Activated naive CD8-positive, alpha-beta T cell treated with anti-CD3 and anti-CD28 coated beads, Interleukin-2, amount 50 U/mL, for 24 hours (primary cell): ENCODE measurements at places on chromosomes 6 and 20.

GRCh38 chr6:50851049-50851845, 32.6 kb downstream of the TFAP2B start:
- no peaks in the 10 kb centered on the region for H3K36me3 ChIP-seq
- no peak for DNase-seq
- no peak overlapping the region for H3K27ac ChIP-seq
- peaks cover 64% of the 10 kb centered on the region for H3K27me3 ChIP-seq
- H3K4me3 ChIP-seq: no peak overlapping the region

- H3K27ac ChIP-seq: no peak overlapping the region
- DNase-seq: no peak
- no peaks in the 10 kb centered on the region for H3K36me3 ChIP-seq
- H3K27me3 ChIP-seq: no peaks in the 10 kb centered on the region
- H3K4me3 ChIP-seq: no peak overlapping the region
- H3K4me1 ChIP-seq: no peaks in the 10 kb centered on the region
These were observed 110.0 kb downstream of the MAP7 start for GRCh38 chr6:136440203-136440602.

DNA sequence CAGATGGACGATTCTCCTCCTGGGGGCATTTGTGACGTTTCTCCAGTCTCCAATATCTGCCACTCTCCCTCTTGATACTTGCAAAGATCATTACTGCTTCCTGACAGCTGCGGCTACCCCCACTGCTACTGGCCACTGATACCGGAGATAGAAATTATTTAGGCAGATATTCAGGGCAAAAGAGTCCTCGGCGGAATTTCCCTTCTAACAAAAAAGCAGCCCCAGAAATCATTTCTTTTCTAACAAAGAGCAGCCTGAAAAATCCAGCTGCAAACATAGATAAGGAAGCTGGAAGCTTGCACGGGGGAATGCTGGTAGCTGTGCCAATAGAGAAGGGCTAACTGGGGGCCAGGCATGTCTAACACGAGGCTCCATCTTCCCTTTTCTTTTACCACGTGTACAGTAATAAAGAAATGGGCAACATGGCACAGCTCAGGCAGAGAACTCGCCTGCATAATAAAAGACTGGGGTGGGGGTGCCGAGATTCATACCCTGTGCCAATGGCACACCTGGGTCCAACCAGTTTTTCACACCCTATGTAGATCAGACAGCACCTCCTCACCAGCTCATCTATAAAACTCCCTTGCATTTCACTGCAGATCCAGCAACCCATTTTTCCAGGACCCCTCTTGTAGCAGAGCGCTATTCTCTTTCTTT, 6.1 kb downstream of the TP53RK start:
- H3K4me3 ChIP-seq: no peak overlapping the region
- H3K4me1 ChIP-seq: peaks cover 52% of the 10 kb centered on the region
- peaks cover 20% of the 10 kb centered on the region for H3K36me3 ChIP-seq
- no peak overlapping the region for H3K27ac ChIP-seq
- no peak for DNase-seq

DNA sequence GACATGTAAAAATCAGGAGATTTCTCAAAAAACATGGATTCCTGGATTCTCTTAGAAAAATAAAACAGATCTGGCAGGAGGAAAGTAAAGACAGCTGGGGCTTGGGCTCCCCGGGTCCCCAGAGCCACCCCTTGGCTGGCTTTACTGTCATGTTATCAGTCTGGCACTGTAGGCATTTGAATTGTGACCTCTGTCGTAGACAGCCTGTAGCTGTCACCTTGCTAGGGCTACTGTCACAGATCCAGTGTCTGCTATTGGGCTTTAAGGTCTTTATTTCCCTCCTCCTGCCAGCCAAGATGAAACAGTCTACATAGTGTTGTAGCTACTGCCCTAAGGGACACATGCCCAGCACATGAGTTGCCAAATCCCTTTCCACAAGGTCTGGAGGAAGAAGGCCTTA, 37.5 kb downstream of the ABRACL start:
- no peak overlapping the region for H3K27ac ChIP-seq
- H3K4me1 ChIP-seq: no peaks in the 10 kb centered on the region
- no peaks in the 10 kb centered on the region for H3K27me3 ChIP-seq
- no peaks in the 10 kb centered on the region for H3K36me3 ChIP-seq
- no peak overlapping the region for H3K4me3 ChIP-seq

DNA sequence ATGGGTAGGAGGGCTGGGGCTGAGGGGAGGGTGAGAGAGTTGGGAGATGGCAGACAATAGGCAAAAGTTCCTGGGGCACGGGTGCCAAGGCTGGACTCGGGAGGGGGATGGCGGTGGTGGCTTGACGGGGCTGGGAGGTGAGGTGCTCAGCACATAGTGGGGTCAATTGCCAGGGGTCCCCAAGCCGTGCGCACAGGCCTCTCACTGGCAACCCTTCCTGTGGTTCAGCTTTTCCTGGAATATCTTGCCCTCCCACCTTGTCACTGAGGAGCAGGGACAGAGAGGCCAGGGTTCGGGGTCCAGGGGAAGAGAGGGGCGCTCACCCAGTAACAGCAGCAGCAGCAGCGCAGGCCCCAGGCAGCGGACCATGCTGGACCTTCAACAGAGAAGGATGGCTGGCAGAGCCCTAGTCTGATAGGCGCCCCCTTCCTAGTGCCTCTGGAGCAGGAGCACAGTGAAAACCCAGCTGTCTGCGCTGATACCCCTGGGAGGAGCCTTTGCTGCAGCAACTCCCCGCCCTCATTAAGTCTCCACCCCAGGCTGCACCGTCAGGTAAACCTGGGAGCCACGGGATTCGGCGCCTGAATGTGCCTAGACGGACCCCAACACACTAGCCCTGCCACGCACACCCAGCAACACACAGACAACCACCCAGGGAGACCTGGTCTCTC, at the start of gene GFRA4:
TSS of gene GFRA4 (minus strand) at position 369 of the 671 bp plus-strand sequence. CDS start at position 369, 0 bp downstream.
- H3K4me3 ChIP-seq: no peak within 1 kb of the TSS
- no peak for DNase-seq
- no peaks in the 10 kb centered on the region for H3K36me3 ChIP-seq
- H3K4me1 ChIP-seq: peaks cover 34% of the 10 kb centered on the region

- peaks cover 3% of the 10 kb centered on the region for H3K36me3 ChIP-seq
- H3K4me1 ChIP-seq: no peaks in the 10 kb centered on the region
- H3K27ac ChIP-seq: no peak overlapping the region
- H3K4me3 ChIP-seq: no peak overlapping the region
- no peak for DNase-seq
These were observed 57.8 kb downstream of the KIZ start for GRCh38 chr20:21183722-21184121.

DNA sequence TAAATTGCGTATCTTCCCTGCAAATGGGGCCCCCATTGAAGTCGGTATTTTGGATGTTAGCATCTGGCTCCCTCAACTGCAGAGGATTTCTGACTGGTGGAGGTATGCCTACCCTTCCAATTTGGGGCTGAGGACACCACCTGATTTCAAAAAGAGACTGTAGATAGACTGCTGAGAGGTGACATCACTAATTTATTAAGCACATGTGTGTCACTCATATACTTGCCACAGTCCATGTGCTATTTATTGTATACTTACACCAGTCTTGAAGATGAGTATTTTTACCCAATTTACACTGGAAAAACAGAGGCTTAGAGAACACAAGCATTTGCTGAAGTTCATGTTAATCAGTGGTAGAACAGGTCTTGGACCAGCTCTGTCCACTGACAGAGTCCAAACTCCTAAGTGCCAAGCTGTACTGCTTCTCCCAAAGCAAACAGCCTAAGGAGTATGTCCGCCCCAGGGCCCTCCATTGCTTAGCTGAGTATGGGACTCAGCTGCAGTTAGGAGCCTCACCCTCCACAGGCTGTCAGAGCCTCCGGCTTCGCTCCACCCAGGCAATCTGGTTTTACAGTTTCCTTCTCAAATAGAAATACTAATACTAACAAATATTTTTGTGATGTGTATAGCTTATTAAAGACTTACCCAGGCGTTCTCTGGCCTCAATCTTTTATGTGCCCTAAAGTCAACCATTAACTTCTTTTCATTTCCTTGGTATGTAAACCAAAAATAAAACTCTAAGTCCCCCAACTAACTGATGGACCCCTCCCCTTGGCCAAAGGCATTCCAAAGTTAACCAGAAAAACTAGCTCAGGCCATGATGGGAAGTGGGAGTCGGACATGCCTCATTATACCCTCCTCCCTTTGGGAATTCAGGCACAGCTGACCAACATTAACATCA, 17.5 kb downstream of the RIN2 start:
- no peak overlapping the region for H3K27ac ChIP-seq
- no peak for DNase-seq
- H3K4me3 ChIP-seq: no peak overlapping the region
- no peaks in the 10 kb centered on the region for H3K36me3 ChIP-seq
- H3K4me1 ChIP-seq: no peaks in the 10 kb centered on the region

- no peaks in the 10 kb centered on the region for H3K36me3 ChIP-seq
- no peak overlapping the region for H3K4me3 ChIP-seq
- no peak for DNase-seq
- H3K27me3 ChIP-seq: peaks cover 2% of the 10 kb centered on the region
- no peak overlapping the region for H3K27ac ChIP-seq
- H3K4me1 ChIP-seq: no peaks in the 10 kb centered on the region
These were observed 261.8 kb upstream of the POU3F2 start for GRCh38 chr6:98572579-98572978.

GRCh38 chr6:39226639-39227329, 2.5 kb downstream of the KCNK5 start:
- peaks cover 49% of the 10 kb centered on the region for H3K36me3 ChIP-seq
- H3K4me1 ChIP-seq: peaks cover 62% of the 10 kb centered on the region

- H3K4me1 ChIP-seq: peaks cover 5% of the 10 kb centered on the region
- H3K27ac ChIP-seq: no peak overlapping the region
- H3K36me3 ChIP-seq: no peaks in the 10 kb centered on the region
- DNase-seq: no peak
- peaks cover 2% of the 10 kb centered on the region for H3K27me3 ChIP-seq
These were observed 90.6 kb upstream of the ADGRF1 start for GRCh38 chr6:47132724-47133123.

DNA sequence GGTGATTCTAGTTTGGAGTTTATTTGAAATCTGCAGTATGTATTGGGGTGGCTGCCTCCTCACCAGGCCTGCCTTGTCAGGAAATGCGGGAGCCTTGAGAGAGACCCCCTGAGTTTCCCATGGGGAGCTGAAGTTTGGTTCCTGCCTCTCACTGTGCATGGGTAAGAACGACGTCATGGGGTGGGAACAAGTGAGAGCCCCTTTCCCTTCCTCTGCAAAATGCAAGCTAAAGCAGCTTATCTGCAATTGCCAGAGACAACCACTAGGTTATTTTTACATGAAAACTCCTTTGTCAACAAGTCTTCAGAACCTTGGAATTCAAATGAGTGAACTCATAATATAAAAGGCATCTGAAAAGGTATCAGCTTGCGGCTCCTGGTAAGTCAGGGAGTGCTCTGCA, 58.4 kb downstream of the TMEM170B start:
- no peak overlapping the region for H3K27ac ChIP-seq
- peaks cover 7% of the 10 kb centered on the region for H3K27me3 ChIP-seq
- H3K4me3 ChIP-seq: no peak overlapping the region

DNA sequence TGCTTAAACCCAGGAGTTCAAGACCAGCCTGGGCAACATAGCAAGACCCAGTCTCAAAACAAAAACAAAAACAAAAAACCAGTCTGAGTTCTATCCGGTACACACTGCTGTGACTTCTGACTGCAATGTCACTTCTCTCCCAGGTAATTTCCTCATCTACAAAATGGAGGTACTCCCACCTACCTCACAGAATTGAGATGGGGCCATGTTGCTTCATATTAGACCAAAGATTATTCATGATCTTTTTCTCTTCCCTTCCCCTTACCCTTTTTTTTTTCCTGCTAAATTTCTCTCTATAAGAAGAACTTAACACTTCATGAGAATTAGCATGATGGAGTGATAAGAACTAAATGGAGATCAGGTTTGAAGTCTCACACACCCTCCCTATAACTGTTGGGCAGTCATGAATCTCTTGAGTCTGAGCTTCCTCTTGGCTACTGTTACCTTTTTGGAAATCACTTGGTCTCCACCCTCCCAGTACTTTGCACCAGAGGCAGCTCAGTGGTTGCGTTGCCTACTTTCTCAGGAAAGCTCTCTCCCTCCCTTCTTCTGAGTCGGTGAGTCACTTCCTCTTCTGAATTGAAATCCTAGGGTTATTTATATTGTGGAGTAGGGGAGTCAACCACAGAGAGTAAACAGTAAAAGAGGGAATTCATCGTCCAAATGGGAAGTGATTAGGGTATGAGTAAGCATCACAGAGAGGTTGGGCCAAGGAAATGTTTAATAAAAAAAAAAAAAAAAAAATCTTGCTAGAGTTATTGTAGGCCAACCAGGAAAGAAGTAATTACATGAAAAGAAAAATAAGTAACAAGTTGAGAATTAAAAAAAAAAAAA, 59.9 kb upstream of the MAP7 start:
- no peaks in the 10 kb centered on the region for H3K27me3 ChIP-seq
- H3K4me3 ChIP-seq: no peak overlapping the region
- H3K4me1 ChIP-seq: peaks cover 17% of the 10 kb centered on the region
- DNase-seq: no peak
- peak overlapping the region; percentile 64 for H3K27ac ChIP-seq

GRCh38 chr6:16270178-16270794, 31.9 kb downstream of the GMPR start:
- H3K4me1 ChIP-seq: peaks cover 17% of the 10 kb centered on the region
- H3K27ac ChIP-seq: no peak overlapping the region
- no peaks in the 10 kb centered on the region for H3K27me3 ChIP-seq
- no peak overlapping the region for H3K4me3 ChIP-seq
- no peak for DNase-seq
- H3K36me3 ChIP-seq: no peaks in the 10 kb centered on the region

DNA sequence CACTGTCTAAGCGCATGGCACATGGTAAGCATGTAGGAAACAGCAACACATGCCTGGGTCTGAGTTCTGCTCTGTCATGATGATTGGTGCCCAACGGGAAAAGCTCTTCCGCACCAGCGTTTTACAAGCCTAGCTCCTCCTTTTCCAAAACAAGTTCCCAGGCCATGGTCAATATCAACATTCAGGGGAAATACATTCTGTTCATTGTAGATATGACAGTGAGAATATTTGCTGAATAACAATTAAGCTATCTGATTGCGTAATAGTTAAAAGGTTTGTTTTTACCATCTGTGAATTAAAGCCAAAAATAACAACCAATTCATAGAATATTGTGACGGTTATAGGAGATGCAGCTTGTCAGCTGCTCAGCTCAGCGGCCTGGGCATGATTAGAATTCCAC, 404.3 kb upstream of the SLC35B3 start:
- no peaks in the 10 kb centered on the region for H3K36me3 ChIP-seq
- H3K4me1 ChIP-seq: no peaks in the 10 kb centered on the region
- DNase-seq: no peak
- no peak overlapping the region for H3K27ac ChIP-seq
- H3K27me3 ChIP-seq: no peaks in the 10 kb centered on the region

GRCh38 chr20:19673575-19673974, 84.5 kb upstream of the RIN2 start:
- no peaks in the 10 kb centered on the region for H3K36me3 ChIP-seq
- no peak for DNase-seq
- no peaks in the 10 kb centered on the region for H3K4me1 ChIP-seq

DNA sequence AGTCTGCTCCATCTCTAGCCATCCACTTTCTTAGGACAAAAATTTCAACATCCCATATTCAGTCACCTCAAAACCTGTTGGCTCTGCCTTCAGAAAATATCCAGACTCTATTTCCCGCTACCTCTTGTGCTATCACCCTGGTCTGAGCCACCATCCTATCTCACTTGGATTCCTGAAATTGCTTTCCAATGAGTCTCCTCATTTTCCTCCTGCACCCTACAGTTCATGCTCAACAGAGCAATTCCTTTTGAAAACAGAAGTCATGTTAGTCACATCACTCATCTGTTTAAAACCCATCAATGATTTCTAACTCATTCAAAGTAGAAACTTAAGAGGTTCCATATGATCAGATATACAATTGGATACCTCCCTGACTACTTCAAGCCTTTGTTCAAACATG, 229.9 kb downstream of the ADGRG6 start:
- peaks cover 2% of the 10 kb centered on the region for H3K36me3 ChIP-seq
- no peak overlapping the region for H3K4me3 ChIP-seq
- no peaks in the 10 kb centered on the region for H3K4me1 ChIP-seq
- no peak for DNase-seq
